Suprapubic skin (tissue), 4 donors: ENCODE measurements at places on chromosomes 4 and X.

DNA sequence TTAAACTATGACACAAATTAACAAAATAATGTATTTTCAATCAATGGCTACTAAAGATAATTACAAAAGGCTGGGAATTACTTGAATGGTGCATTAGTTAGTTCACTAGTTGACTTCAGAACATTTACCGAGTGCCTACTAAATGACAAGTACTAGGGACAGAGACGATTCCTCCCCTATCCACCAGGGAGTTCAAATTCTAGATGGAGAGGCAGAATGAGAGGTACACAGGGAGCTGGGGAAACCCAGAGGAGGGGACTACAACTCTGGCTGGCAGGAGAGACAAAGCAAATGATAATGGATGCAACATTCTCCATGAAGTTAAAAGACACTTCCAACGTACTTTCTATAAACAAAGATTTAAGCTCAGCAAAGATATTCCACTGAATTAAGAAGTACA, 43.1 kb upstream of the MCF2 start:
- H3K27me3 ChIP-seq: no peaks in the 10 kb centered on the region
- DNase-seq: no peak
- H3K36me3 ChIP-seq: no peaks in the 10 kb centered on the region
- no peak overlapping the region for H3K4me3 ChIP-seq

DNA sequence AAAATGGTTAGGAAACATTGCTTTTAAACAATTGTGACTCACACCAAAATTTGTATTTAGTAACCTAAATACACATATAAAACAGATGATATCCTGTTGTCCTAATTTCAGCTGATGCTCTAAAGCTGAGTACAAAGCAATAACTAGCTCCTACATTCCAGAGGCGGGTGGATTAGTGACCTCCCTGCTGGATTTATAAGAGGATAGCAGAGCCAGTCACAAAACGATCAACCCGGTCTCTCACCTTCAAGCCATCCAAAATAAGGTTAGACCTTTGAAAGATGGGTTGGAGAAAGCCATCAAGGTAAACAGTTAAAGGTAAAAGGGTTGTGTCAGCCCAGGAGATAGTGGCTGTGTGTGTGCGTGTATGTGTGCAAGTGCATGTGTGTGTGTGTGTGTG, 43.2 kb upstream of the SFRP2 start:
- no peak overlapping the region for H3K4me3 ChIP-seq
- no peaks in the 10 kb centered on the region for H3K36me3 ChIP-seq
- H3K27ac ChIP-seq: no peak overlapping the region
- no peaks in the 10 kb centered on the region for H3K27me3 ChIP-seq

DNA sequence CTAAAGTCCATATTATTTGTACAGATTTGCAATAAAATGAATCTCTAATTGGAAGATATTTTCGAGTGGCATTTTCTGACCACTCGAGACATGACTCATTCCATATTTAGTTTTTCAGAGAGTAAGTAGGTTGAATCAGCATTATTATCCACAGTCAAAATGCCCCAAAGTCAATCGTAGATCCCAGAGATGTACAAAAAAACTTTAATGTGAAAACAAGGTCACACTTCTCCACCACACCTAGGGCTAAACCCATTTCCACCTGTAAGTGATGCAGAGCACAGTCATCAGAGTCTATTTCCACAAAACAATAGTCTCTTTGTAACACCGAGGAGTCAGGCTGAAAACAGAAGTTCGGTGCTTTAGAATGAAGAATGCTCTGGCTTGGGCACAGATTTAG, 117.1 kb upstream of the TENM3 start:
- no peak overlapping the region for H3K27ac ChIP-seq
- DNase-seq: no peak
- no peaks in the 10 kb centered on the region for H3K27me3 ChIP-seq
- H3K4me1 ChIP-seq: no peaks in the 10 kb centered on the region

- H3K36me3 ChIP-seq: no peaks in the 10 kb centered on the region
- no peak overlapping the region for H3K4me3 ChIP-seq
- no peak overlapping the region for H3K27ac ChIP-seq
- DNase-seq: no peak
Measured at GRCh38 chr4:187109636-187110035, 386.0 kb upstream of the FAT1 start.
